IgD-negative memory B cell (primary cell): ENCODE measurements at places on chromosomes 1 and 21. TPM values are rescaled to one million over a fixed set of nuclear protein-coding genes. Genes with fewer than 3 reads are reported as not detected.

The LCE1F gene
- not detected for polyA plus RNA-seq

The LAMB3 gene
- not detected for polyA plus RNA-seq

The GCSAML gene
- not detected for polyA plus RNA-seq

The OR10J4 gene
- not detected for polyA plus RNA-seq

The TAF5L gene
- 7.6 TPM for polyA plus RNA-seq

The LEMD1 gene
- not detected for polyA plus RNA-seq

The F13B gene
- not detected for polyA plus RNA-seq

The CAPN9 gene
- not detected for polyA plus RNA-seq

The PGBD5 gene
- polyA plus RNA-seq, result not detected

The ANXA9 gene
- 0.11 TPM for polyA plus RNA-seq
